Stimulated activated CD4-positive, alpha-beta T cell treated with anti-CD3 and anti-CD28 coated beads, Interleukin-12 subunit alpha, Interleukin-12 subunit beta, amount 100 ng/mL, for 4 hours (primary cell): ENCODE measurements at places on chromosomes 6 and 20.

- no peak for DNase-seq
Observed at GRCh38 chr6:71887744-71888230, 1.4 kb downstream of the RIMS1 start.

- no peak for DNase-seq
Observed at GRCh38 chr6:135905604-135906300, 54.3 kb downstream of the PDE7B start.

DNA sequence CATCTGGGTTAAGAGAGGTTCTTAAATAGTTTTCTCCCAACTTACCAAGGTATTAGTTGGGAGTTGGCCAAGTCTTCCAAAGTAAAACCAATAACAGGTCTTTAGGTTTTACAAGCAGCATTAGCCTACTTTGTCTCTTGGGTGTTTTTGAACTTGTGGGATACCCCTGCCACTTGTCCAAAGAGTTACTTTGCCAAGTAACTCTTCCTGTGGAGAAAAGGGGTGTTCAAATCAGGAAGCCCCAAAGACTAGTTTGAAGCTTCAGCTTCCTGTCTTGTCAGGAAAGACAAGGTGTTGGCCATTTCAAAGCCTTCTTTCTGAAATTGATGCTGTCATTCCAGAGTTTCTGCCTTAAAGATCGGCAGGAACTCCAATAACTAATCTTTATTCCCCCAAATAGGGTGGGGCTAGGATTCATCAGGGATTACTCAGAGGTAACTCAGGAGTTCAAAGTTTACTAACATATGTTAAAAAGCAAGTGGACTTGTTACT is 822 bp downstream of the RAB22A start:
- no peak for DNase-seq

GRCh38 chr20:62226707-62227590 is 6.9 kb upstream of the HRH3 start:
- no peak for DNase-seq

- no peak for DNase-seq
Observed at GRCh38 chr6:56087421-56087820, 160.0 kb downstream of the COL21A1 start.

DNA sequence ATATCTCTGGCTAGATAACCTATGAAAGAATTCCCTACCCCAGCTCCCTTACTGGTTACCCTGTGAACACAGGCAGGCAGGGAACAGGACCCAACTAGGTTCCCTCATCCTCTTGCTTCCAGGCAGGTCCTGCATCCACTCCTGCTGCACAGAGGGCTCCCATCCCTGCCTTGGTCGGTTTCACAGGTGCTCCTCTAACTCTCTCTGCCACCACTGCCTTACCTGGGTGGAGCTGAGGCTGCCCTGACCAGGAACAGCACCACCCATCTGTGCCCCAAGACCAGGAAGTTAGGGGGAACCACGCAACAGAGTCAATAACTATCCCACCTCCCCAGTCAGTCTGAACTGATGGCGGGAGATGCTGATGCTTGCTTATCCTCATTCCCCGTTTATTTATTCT is 37.0 kb upstream of the HLA-A start:
- DNase-seq, result no peak

DNA sequence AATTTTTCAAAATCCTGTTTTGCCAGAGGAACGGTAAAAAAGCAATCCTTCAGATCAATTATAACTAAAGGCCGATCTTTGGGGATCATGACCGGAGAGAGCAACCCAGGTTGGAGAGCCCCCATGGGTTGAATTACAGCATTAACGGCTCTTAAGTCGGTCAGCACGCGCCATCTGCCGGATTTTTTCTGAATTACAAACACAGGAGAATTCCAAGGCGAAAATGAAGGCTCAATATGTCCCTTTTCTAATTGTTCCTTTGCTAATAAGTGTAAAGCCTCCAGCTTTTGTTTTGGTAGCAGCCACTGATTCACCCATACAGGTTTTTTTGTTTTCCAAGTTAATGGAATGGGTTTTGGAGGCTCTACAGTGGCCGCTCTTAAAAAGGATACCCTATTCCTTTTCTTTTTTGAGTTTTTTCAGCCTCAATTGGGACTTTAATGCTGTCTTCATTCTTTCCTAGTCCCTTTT is 16.9 kb upstream of the PTCRA start:
- DNase-seq, result peak; percentile 59

GRCh38 chr6:106279179-106279578 is 46.4 kb downstream of the ATG5 start:
- no peak for DNase-seq

DNA sequence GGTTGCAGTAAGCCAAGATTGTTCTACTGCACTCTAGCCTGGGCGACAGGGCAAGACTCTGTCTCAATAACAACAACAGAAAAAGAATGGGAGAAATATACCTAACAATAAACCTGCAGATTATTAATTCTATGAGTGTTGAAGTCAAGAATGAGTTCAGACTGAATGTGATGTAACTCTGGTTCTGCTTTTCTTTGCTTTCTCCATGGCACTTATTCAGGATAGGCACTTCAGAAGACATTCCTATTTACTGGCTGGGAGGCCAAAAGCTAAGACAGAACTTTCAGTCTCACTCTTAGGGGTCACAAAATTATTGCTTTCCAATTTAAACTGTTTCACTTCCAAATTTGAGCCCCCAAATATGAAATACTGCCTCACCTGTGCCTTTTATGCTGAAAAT is 15.7 kb upstream of the PRIM2 start:
- no peak for DNase-seq

- DNase-seq, result no peak
Observed at GRCh38 chr20:37343212-37343993, 2.5 kb upstream of the SRC start.

DNA sequence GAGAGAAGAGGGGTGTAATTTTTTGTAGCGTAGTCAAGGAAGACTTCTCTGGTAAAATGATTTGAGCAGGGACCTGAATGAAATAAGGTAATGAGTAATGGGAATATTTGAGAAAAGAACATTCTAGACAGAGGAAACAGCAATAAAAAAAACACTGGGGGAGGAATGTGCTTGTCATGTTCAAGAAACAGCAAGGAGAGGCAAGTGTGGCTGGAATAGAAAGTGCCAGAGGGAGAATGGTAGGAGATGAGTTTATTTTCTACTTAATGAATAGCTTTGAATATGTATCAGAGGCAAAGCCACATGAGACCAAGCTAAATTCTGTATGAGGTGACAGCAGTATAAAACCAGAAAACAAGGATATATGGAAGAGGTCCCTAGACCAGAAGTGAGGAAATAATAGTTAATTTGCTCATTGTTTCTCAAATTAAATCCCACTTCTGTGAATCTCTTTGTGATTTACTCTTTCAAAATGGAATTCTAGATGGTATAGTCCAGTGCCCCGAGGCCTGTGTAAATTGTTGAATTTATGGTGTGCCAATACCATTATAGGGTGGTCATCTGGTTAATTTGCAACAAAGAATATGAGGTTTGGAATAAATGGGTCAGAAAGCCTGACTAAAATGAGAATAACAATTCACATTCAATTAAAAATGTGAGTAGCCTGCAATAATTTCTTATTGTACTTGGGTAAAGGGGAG is 170.2 kb downstream of the CDKAL1 start:
- DNase-seq, result no peak

GRCh38 chr6:155147958-155148663 is 115.7 kb upstream of the CLDN20 start:
- no peak for DNase-seq

DNA sequence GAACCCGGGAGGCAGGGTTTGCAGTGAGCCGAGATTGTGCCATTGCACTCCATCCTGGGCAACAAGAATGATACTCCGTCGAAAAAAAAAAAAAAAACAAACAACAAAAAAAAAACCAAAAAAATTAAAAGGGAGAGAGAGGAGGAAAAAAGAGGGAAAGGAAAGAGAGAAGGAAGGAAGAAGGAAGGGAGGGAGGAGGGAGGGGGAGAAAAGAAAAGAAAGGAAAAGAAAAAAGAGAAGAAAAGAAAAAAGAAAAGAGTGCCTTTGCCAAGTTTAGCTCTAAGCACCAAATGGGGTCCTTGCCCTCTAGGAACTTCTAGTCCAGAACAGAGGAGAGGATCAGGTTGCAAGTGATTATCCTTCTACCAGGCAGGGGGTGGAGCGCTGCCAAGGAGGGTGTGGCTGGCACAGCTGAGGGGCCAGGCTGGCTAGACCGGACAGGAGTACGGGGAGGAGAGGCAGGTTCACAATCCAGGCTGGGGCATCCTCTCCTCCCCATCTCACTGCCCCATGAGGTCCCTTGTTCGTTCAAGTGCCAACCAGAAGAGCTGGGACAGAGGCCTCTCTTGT is 19.1 kb downstream of the GNAS start:
- DNase-seq, result no peak

DNA sequence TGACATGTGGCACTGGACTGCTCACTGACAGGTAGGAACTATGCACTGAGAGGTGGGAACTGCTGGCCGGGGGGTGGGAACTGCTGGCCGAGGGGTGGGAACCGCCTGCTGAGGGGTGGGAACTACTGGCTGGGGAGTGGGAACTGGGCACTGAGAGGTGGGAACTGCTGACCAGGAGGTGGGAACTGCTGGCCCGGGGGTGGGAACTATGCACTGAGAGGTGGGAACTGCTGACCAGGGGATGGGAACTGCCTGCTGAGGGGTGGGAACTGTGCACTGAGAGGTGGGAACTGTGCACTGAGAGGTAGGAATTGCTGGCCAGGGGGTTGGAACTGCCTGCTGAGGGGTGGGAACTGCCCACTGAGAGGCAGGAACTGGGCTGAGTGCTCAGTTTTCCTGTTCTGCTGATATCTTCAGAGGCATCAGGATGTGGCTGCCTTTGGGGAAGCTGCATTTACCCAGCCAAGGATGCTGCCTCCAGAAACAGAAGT is 90.2 kb downstream of the THBS2 start:
- DNase-seq, result no peak

- no peak for DNase-seq
Observed at GRCh38 chr6:154931711-154932424, 63.2 kb upstream of the TIAM2 start.

- DNase-seq, result no peak
Observed at GRCh38 chr20:35091816-35092523, 637 bp downstream of the TRPC4AP start.

DNA sequence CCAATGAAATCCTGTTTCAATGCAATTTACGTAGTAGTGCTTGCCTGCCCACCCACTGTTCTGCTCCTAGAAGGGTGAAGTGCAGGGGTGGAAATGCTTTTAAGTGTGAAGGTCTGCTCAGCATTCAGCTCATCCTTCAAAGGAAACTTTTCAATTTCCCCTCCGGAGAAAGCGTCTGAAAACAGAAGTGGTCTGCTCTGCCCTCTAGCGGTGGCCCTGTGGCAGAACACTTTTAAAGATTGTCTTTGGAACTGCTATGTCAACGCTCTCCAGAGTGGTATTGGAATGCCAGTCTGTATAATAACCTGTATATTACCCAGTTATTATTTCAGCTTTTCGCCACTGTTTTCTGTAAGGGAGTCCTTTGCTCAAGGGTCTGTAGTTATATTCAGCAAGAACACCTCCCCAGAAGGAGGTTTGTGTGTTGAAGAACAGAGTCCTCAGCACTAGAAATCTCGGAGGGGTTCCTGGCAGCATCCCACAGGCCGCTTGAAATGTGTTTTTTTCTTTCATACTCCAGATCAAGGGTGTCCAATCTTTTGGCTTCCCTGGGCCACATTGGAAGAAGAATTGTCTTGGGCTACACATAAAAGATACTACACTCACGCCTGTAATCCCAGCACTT is 63.1 kb upstream of the KLHL31 start:
- DNase-seq, result peak; percentile 45

GRCh38 chr20:12058216-12058615 is 140.5 kb downstream of the BTBD3 start:
- no peak for DNase-seq

DNA sequence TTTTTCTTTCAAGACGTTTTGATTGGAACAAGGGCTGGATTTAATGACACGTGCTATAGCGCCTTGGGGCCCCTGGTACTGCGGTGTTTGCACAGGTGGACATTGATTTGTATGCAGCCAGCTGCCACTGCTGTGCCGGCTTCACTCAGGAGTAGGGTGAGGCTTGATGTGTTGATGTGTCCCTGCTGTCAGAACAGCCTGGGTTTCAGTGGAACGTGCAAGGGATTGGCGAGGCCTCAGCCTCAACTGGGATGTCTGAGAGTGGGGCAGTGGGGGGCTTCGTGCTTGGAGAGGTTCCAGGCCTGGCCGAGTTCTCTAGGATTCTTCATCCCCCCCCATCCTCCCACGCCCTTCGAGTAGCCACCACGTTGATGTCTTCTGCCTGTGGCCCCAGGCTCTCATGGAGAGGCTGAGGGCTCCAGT is 23.0 kb downstream of the PYGB start:
- no peak for DNase-seq

DNA sequence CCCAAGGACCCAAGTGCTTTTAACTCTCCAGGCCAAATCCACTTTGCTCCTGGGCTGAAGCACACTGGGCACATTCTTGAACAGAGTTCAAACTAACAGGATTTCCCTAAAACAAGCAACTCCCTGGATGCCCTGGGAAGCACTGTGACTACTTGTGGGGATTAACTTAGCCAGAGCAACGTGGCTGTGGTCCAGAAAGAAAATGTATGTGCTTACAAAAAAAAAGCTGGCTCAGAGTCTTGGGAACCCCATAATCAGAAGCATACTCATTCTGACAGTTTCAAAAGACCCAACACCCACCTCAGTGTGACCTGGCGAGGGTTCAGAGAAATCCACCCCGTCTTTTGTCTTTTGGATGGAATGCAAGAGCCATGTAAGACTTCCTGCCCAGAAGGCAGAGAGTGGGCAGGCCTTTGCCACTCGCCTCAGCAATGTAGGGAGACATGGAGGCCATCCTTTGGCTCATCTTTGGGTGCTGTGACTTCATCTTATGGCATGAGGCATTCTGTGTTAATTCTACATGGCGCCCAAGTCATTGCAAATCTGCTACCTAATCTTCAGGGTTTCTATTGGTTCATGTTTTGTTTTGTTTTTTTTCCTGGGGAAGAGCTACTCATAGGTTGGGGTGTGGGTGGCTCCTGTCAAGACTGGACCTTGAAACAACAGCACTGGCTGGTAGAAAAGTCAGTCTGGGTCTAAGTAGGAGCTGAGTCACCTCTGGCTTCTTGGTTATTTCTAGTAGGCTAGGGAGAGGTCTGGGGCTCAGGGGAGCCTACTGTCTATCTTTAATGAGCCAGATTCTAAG is 248.6 kb upstream of the SUPT3H start:
- no peak for DNase-seq

DNA sequence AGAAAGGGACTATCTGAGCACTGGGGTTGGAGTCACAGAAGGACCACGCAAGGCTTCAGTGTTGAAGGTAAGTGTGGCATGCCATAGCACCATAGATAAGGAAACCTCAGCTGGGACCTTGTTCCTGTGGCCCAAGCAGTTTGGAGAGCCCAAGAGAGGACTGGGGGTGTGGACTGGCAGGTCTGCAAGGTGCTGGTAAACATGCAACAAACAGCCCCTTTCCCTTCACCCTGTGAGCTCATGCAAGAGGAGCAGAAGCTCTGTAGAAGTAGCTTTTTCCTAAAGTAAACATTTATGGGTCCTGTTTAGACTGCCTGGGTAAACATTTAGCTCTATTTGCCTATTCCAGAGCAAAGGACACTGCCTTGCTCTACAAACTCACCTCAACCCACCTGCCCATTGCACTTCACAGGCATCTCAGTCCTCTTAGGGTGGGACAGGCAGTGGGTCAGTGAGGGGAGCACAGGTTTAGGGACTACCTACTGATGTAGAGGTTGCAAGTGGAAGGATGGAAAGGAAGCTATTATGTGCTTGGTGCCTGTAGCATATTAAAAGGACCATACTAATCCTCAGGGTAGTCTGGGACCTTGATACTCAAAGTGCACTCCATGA is 12.0 kb downstream of the ZSCAN31 start:
- DNase-seq, result no peak
